Mesothelial cell of epicardium (in vitro differentiated cells): ENCODE measurements at places on chromosomes 12 and 14. TPM values are rescaled to one million over a fixed set of nuclear protein-coding genes. Genes with fewer than 3 reads are reported as not detected.

LPAR5 gene
- 1.3 to 1.7 TPM (median 1.3 TPM) in 3 replicates for total RNA-seq

TMEM233 gene
- not detected in 3 replicates for total RNA-seq

GRCh38 chr14:33016613-33017012 is 77.9 kb downstream of the NPAS3 start:
- no peaks in the 10 kb centered on the region for H3K36me3 ChIP-seq
- no peak overlapping the region for H3K27ac ChIP-seq
- no peaks in the 10 kb centered on the region for H3K4me1 ChIP-seq
- DNase-seq, result no peak

- H3K4me3 ChIP-seq, result no peak overlapping the region
- peaks cover 10% of the 10 kb centered on the region for H3K4me1 ChIP-seq
- DNase-seq, result no peak
- no peaks in the 10 kb centered on the region for H3K36me3 ChIP-seq
Observed at GRCh38 chr14:44168566-44168965, 338.5 kb downstream of the FSCB start.

DNA sequence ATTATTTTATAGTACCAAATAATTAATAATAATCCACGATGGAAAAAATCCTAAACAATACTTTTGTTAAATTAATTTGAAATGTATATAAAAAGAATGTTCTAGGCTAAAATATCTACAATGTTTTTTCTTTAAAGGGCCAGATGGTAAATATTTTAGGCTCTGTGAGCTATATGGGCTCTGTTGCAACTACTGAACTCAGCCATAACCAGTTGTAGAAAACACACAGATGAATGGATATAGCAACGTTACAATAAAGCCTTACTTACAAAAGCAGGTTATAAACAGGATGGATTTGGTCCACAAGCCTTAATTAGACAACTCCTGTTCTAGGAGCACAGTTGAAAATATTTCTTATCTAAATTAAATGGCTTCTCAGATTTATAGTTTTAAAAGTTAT is 245.2 kb downstream of the KCNC2 start:
- peaks cover 1% of the 10 kb centered on the region for H3K36me3 ChIP-seq
- no peak for DNase-seq
- H3K4me1 ChIP-seq, result peaks cover 7% of the 10 kb centered on the region

DNA sequence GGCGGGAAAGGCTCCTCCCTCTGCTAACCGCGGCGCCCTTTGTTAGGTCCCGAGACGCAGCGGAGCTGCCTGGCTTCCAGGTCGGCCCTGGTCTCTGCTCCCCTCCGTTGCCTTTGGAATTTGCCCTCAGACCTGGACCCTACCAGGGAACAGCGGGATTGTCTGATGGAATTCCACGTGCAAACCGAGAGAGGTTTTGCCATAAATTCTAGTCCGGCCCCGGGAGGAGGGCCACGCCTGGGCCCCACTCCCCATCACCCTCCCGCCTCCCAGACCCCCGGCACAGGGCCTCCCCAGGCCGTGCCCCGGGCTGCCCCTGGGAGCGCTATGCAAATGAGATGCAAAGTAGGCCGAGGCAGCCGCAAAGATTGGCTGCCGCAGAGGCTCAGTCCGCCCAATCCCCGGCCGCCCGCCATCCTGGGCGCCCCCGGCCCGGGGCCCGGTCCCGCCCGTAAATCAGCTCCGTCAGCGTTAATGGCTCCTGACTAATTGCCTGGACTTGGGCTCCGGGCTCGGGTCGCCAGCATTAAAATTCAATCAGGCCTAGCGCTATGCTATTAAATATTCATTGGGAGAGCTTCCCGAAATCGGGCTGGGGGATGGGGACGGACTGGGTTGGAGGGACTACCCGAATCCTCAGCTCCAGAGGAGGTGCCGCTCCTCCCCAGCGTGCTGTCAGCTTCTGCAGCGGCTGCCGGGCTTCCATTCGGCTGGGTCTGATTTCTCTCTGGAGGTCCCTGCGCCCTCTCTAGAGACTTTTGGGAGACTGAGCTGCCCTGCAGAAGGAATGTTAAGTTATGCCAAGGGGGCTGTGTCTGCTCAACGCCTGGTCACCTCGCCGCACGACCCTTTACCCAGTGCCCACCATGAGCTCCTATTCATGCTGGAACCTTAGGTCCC is 15.7 kb upstream of the FIGNL2 start:
- no peaks in the 10 kb centered on the region for H3K36me3 ChIP-seq
- peaks cover 43% of the 10 kb centered on the region for H3K4me1 ChIP-seq
- H3K27ac ChIP-seq, result peak overlapping the region; percentile 39
- peak overlapping the region; percentile 66 for H3K4me3 ChIP-seq

PLEKHH1 gene
- total RNA-seq, result 20.5 to 21.4 TPM (median 21.0 TPM) in 3 replicates

DNA sequence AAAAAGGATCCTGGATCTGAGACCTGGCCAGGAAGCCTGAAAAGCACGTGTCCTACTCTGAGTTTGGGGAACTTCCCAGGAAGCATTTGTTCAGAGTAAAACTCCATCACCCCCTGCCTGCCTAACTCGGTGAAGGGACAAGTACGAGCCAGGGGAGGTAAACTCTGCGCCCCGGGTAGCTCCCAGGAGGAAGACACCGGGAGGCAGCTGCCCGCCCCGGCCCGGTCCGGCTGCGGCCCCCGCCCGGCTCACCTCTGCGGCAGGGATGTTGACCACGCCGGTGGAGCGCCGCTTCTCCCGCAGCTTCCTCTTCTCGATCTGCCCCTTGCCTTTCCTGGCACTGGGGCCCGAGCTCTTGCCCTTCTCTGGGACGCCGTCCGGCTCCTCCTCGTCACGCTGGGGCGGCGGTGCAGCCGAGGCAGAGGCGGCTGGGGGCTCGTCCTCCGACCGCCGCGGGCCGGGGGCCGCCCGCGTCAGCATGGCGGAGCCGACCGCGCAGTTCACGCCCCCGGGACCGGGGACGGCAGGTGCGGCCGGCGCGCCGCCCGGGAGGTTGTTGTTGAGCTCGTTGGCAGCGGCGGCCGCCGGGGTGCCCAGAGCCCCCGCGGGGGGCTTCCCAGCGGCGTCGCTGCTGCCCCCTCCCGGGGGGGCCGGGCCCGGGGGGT is 1.2 kb downstream of the PAWR start:
- peak overlapping the region; percentile 87 for H3K27ac ChIP-seq
- H3K4me3 ChIP-seq, result peak overlapping the region; percentile 90
- H3K27me3 ChIP-seq, result no peaks in the 10 kb centered on the region
- peak; percentile 62 for DNase-seq
- H3K4me1 ChIP-seq, result peaks cover 58% of the 10 kb centered on the region

DNA sequence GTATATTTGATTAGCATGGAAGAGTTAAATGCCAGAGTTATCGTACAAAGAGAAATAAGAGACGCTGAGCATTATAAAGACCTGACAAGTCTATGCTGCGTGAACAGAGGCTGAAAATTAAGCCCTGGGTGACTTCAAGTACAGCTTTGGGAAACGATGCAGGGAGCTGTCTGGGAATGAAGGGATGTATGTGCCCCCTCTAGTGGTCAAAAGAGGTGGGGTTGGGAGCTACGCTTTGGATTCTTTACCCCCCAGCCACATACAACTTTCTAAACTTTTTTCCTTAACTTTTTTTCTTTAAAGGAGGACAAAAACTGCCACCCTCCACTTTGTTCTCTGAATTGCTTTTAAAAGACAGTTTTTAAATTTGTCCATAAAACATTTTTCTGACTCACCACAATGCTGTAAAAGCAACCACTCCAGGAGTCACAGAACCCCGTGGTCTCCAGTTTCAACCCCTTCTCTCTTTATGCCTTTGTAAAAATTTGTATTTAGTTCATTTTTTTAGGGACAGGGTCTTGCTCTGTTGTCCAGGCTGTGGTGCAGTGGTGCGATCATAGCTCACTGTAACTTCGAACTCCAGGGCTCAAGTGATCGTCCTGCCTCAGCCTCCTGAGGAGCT is 59.4 kb downstream of the ZNF664 start:
- H3K4me3 ChIP-seq, result no peak overlapping the region
- H3K4me1 ChIP-seq, result peaks cover 22% of the 10 kb centered on the region
- no peak for DNase-seq

TXNDC16 gene
- 11.5 to 12.7 TPM (median 12.6 TPM) in 3 replicates for total RNA-seq

- no peak overlapping the region for H3K4me3 ChIP-seq
- peaks cover 14% of the 10 kb centered on the region for H3K4me1 ChIP-seq
- H3K27me3 ChIP-seq, result no peaks in the 10 kb centered on the region
- H3K36me3 ChIP-seq, result peaks cover 4% of the 10 kb centered on the region
- no peak for DNase-seq
Observed at GRCh38 chr14:102505775-102506625, 3.6 kb downstream of the ANKRD9 start.

- no peak overlapping the region for H3K4me3 ChIP-seq
- peaks cover 5% of the 10 kb centered on the region for H3K36me3 ChIP-seq
- no peaks in the 10 kb centered on the region for H3K27me3 ChIP-seq
- no peaks in the 10 kb centered on the region for H3K4me1 ChIP-seq
- H3K27ac ChIP-seq, result no peak overlapping the region
- no peak for DNase-seq
Observed at GRCh38 chr12:76470028-76470939, 89.3 kb downstream of the OSBPL8 start.

GRCh38 chr12:52004042-52004648 is 2.6 kb upstream of the TAMALIN start:
- H3K4me1 ChIP-seq, result peaks cover 19% of the 10 kb centered on the region
- H3K27ac ChIP-seq, result no peak overlapping the region
- H3K27me3 ChIP-seq, result peaks cover 41% of the 10 kb centered on the region
- H3K4me3 ChIP-seq, result no peak overlapping the region
- H3K36me3 ChIP-seq, result peaks cover 6% of the 10 kb centered on the region
- no peak for DNase-seq

IL25 gene
- not detected in 3 replicates for total RNA-seq

- H3K27ac ChIP-seq, result no peak overlapping the region
- peak; percentile 71 for DNase-seq
- H3K36me3 ChIP-seq, result peaks cover 1% of the 10 kb centered on the region
Observed at GRCh38 chr12:39145175-39145999, 240.0 kb upstream of the CPNE8 start.

DNA sequence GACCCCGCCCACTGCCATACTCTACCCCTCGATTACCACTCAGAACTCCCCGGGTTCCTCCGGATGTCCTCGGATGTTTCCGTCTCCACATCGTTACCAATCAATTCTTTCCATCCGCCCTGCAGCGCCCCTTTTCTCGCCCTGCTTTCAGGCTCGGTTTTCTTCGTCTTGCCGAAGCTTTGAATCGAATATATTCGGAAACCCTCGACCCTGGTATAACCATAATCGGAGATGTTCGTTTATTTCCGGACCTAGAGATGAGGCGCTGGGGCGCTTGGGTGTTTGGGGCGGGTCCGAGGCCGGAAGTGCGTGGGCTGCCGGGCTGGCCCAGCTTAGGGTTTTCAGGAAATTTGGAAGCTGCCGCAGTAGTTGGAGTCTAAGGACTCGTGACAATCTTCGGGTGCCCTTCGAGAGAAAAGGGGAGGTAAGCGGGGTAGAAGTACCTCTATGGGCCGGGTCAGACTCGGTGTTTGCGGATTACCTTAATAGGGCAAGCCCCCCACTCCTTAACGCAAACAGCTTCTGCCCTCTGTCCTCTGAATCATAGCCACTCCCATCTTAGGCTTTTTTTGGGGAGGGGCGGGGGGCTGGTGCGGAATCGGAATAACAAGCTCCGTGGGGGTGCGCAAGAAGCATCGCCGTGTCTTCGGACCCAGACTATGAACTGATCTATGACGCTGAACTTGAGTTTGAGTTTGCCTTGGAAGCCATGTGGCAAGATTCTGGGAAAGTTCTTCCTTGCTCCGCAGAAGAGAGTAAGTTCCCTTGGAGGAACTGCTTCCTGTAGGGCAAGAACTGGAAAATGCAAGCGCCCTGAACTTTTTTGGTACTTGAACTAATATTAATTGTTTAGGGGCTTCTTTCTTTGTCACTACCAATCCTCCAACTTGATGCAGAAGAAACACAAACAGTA is at the start of gene C14orf119:
Gene C14orf119, plus strand, starts transcription at position 310 of the 913 bp plus-strand sequence. CDS start 2,154 bp downstream, outside the sequence.
- no peak within 1 kb of the TSS for H3K27ac ChIP-seq
- no peak for DNase-seq
- no peak within 1 kb of the TSS for H3K4me3 ChIP-seq
- no peaks in the 10 kb centered on the region for H3K27me3 ChIP-seq
- H3K36me3 ChIP-seq, result peaks cover 18% of the 10 kb centered on the region

DNA sequence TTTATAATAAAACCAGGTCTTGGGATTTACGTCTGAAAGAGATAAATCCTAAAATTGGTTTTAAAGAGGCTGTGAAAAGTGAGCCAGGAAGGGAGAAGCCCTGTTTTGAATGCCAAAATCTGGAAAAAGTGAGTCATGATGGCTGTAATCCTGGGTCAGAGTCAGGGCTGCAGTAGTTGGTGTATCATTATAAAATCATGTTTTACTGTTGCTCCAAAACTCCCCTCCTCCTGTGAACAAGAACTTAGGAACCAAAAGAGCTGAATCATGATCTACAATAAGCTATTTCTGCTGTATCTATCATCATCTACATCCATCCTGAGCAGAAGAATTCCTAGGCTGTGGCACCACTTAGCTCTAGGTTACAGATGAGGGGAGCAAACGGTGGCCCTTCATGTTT is 79.3 kb downstream of the LMO3 start:
- no peak for DNase-seq
- H3K27ac ChIP-seq, result no peak overlapping the region
- H3K4me3 ChIP-seq, result no peak overlapping the region
